ENCODE measurements at places on chromosomes 11 and 22. TPM values are rescaled to one million over a fixed set of nuclear protein-coding genes. Genes with fewer than 3 reads are reported as not detected.

GRCh38 chr22:28956506-28956905 is 73.1 kb downstream of the ZNRF3 start:
- DNase-seq, result no peak

- no peak for DNase-seq
Measured at GRCh38 chr11:16173798-16174197, 182.5 kb downstream of the SOX6 start.

Gene SOX6
- total RNA-seq, result not detected

DNA sequence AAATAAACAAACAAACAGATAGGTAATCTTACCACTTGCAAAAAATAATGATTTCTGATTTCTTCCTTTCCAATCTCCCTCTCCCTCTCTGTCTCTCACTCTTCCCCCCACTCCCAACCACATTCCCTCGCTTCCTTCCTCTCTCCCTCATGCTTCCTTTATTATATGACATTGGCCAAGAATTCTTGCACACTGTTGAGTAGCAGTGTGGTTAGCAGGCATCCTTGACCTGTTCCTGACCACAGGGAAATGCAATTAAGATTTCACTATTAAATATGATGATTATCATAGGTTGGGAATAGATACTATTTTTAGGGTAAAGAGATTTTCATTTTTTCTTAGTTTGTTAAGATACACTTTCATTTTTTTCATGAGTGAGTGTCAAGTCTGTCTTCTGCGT is 14.7 kb upstream of the PLAAT4 start:
- no peak for DNase-seq

DNA sequence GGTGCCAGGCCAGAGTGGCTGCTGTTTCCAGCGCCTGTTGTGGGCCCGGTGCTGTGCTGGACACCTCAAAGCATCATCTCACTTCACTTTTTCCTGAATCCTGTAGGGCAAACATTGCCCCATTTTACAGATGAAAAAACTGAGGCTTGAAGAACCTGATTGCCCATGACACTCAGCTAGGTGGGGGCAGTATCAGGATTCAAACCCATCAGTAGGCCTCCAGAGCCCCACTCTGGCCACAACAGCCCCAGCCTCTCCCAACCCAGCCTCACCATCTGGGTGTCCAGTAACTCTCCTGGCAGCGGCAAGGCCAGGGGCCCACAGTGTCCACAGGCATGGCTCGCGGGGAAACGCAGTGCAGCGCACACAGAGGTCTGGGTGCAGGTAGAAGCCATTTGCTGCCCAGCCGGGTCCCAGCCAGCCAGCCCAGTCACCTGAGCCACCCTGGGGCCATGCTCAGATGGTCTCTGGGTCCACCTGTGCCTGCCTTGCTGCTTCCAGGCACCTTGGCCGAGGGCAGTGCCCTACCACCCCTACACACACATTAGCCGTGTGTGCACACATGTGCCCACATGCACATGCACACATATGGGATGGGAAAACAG is 11.5 kb downstream of the SLC22A12 start:
- no peak for DNase-seq

- DNase-seq, result no peak
Measured at GRCh38 chr22:23175817-23176644, 4.3 kb upstream of the BCR start.

Gene SLC22A25
- not detected for total RNA-seq

DNA sequence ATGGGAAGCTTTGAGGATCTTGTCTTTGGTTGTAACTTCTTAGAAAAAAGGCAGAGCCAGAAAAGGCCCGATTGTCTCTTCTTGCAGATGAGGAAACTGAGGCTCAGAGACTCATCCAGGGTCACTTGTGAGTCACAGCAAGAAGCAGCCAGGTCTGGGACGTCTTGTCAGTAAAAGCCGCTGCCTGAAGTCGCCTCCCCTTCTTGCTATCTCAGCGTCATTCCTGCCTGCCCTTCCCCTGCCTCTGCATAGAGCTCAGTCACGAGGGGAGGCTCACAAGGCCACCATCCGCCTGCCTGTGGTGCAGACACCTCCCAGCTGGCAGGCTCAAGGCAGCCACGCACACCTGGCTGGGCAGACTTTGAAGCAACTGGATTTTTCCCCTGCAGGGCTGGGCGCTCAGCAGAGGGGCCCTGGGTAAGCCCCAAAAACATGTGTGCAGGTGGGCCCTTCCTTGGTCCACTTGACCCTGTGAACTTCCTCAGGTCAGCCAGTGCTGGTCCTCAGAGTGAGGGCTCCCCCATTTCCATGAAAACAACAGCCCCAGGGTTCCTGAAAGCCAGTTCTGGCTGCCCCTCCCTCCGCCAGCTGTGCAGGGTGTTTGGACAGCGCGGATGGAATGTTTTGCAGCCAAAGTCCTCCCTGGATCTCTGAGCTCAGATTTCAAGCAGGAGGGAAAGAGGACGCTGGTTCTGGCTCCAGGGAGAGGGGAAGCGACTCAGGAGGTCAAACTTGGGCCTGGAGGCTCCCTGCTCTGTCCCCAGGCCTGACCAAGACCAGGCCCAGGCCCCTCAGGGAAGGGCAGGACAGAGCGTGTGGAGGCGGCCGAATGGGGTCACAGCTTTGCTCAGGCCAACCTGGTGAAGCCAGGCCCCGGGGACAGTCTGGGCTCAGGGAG is 6.0 kb upstream of the RAB3IL1 start:
- no peak for DNase-seq

DNA sequence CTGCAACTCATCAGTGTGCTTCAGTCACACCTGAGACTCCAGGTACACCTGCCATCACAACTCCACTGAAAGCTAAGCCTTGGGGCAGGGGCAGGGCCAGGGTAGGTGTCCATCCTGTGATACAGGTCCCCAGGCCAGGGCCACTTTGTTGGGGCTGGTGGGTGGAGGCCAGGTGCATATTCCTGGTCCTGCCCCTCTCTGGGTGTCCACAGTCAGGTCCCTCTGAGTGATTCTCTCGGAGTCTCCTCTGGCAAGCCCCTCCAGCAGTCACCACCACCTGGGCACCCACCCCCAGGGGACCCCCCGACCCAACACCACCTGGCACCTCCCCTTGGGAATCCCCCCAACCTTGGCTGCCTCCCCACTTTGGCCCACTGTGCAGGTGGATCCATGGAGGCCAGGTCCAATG is 9.5 kb upstream of the ACR start:
- no peak for DNase-seq
